ENCODE measurements at places on chromosomes 6 and 20.

DNA sequence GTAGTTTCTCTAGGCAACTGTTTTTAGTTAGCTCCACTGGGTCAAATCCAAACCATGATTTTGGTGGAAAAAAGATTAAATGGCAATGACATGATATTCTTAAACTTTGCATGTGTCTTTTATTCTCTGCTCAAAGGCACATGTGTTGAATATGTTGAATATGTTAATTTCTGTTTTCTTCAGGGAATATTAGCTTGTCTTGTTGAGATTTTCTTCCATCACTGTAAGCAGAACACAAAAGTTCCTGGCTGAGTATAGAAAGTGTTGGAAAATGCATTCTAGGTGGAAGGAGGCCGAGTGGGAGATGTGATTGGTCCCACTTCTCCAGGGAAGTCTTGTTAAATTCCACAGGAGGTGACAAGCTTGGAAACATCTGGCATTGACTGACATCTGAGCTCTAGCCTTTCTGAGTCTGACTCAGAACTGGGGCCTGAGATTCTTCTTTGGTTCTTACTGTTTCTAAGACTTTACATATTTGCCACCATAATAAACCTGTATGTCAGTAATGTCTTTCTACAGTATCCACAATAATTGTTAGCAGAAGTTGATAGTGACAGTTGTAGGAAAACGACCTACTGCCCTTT is 81.1 kb downstream of the LAMA4 start:
- peak; percentile 25 for DNase-seq

DNA sequence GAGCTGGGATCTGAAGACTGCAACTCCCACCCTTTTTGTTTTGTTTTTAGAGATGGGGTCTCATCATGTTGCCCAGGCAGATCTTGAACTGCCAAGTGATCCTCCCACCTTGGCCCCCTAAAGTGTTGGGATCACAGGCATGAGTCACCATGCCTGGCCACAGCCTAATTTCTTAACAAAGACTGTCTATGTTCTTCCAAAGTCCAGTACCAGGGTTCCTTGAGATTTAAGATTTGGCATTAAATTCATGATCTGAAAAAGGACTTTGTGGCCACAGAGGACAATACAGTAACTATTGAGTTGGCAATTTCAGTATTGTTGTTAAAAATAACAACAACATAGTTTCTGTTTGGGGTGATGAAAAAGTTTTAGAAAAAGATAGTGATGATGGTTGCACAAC is 28.7 kb upstream of the BEND3 start:
- no peak for DNase-seq

DNA sequence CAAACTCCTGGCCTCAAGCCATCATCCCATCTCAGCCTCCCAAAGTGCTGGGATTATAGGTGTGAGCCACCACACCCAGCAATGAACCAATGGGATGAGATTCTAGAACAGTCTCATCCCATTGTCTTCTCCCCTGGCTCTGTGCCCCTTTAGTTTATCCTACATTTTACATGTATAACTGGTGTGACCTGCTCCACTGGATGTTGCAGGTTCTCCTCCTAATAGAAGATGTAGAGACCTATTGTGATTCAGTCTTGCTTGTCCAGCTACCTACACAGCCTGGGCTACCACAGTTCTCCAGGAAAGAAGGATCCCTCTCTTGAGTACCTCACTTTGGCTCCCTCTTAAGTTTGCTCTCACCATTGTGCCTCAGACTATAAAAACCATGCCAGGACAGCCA is 2.0 kb upstream of the FKBPL start:
- no peak for DNase-seq

DNA sequence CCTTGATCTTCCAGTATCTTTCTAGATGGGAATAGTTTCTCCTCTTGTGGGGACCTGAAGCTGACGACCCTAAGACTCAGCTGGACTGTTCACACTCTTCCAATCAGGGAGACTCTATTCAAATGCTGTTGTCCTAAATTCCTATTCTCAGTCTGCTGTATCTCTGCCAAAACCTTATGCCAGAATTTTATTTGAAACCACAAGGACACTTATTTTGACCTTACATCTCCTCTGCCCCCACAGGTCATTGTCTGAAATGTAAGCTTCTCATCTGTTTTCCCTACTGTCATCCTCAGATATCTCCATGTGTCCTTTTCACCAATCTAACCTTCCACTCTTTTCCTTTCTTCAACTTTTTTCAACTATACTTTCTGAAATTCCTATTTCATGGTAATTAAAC is 289.5 kb upstream of the SGK1 start:
- DNase-seq = peak; percentile 50

DNA sequence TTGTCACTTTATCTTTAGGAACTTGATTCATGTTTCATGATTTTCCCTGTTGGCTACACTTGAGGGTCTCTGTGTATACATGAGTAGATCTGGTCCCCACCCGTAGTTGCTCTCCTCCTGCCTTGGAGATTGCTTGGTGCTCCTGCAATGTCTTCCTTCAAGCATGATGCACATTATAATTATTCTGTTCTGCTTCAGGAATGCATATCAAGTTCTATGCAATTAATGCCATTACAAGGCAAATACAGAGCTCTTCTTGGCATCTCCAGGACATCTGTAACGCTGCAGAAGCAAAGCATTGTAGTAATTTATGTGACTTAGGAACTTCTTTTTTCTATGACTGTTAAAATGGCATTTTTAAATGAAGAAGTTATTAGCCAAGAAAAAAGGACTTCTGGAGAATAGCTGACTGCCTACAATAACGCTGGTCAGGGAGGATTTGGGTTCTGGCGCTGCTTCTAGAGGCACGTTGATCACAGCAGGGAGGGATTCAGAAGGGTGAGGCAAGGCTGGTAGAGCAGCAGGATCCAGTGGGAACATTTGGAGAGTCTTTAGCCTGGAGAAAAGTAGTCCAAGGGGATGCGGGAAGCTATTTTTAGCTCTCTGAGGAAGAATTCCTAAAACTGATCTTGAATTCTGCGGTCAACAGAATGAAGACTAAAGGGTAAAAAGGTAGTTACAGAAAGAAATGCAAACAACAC is 203.6 kb downstream of the PLCB1 start:
- DNase-seq = no peak

DNA sequence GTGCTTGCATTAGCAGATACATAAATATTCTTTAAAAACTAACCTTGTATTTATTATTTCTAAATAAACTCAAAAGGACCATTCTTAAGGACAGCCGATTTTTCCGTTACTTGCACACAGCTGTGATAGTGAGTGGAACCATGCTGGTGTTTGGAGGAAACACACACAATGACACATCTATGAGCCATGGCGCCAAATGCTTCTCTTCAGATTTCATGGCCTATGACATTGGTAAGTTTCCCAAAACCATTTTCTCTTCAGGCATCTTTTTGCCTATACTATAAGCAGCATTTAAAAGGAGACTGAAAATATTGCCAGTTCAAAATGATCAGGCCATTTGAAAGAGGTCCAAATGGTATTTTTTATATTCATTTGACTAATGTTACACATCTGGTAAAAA is 92.3 kb downstream of the ATRN start:
- no peak for DNase-seq

DNA sequence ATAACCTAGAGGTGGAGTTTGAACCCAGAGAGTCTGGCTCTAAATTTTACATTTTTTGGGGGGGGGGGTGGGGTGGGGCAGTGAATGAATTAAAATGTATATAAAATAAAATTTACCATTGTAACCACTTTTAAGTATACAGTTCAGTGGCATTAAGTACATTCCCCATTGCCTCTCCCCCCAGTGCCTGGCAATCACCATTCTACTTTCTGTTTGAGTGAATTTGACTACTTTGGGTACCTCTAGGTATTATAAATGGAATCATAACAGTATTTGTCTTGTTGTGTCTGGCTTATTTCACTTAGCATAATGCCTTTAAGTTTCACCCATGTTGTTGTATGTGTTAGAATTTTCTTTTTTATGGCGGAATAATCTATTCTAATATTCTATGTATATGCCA is 2.7 kb downstream of the FAM110A start:
- no peak for DNase-seq

DNA sequence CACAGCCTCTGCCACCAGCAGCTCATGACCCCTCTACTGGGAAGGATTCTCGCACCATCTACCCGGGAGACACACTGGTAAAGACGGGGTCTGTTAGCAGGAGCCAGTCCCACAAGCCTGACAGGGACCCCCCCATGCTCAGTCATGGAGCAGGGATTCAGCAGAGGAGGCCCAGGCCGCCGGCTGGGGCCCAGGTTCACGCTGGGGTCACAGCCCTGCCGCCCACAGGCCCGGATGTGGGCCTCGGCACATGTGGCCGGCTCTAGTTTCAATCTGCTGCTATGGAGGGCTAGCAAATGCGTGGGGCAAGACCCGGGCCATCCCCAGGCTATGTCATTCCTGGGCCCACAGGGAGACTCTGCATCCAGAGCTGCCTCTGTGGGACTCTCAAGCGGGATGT is 25.1 kb downstream of the PXDC1 start:
- DNase-seq = no peak

- peak; percentile 94 for DNase-seq
Measured at GRCh38 chr6:31007694-31008093, 2.6 kb upstream of the MUC22 start.

DNA sequence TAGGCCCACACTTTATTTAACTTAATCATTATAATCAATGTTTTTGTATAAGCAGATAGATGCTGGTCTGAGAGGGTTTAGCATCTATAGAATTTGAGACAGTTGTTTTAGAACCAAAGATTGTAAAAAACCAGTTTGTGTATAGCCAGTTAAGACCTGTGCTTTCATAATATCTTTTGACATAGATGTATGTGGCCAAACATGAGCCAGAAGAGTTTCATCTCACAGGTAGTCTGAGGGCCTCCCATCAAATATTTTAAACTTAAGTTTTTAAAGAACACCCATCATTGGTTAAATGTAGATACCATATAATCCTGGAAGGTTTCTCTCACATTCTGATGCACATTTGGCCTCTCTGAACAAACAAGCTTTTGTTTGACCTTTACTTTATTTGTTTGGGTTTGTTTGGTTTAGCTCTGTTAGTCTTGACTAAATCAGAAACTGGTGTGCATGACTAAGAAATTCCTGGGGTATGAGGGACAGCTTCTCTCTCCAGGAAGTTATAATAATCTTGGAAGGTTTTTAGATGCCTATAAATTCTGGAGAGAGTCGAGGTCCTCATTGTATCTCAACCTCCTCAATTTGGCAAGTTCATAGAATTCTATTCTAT is 58.0 kb upstream of the TMEM200A start:
- DNase-seq = peak; percentile 79

- DNase-seq = no peak
Measured at GRCh38 chr6:1586256-1586655, 23.5 kb upstream of the FOXC1 start.

DNA sequence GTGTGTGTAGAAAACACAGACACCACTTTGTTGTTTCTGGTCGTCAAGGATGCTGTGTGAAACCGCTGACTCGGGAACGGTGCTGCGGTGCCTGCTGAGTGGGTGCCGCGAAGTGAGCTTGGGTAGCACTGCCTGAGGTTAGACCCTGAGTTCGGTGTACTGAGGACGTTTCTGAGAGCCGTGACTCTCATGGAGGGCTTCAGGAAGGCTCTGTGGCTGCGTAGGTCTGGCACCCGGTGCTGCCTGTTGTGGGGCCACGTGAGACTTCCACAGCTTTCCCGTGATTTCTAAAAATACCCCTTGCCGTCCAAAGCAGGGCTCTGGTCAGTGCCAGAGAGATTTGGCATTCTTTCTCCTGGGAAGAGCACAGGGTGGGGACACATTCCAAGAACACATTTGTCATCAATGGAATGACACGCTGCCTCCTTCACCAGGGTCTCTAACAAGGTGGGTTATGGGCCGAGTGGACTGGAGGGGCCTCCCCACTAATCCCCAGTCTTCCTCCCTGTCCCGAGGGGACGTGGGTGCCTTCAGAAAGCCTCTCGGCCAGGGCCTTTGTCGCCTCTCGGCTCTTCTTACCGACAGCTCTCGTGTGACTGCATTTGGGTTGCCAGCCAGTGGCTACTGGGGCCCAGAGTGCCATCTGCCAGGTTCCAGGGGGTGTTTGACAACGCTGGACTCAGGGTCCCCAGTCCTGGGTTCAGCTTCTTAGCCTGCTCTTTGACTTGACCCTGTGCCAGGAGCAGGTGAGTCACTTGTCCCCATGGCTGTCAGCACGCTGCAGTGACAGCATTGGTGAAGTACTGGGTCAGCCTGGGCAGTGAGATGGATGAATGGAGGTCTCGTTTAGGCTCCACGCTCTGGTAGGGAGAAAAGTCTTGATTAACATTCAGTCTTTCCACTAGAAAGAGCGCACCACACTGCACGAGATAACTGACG is 62.2 kb downstream of the SYNJ2 start:
- DNase-seq = peak; percentile 49

DNA sequence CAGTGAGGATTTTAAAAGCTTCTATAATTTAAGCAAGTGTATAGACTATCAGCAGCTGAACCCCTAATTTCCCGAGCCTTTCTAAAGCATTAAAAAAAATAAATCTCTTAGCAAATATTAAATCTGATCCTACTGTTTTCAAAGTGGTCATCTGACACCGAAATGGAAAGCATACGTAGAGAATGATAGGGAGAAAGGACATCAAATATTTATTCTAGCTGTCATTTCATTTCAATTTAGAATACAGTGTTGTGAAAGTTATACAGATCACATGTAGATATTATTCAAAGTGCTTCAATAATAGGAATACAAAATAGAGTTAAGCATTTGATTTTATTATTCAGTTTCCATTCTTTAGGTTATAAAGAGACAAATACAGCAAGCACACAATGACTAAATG is 61.9 kb upstream of the PKIB start:
- no peak for DNase-seq

GRCh38 chr6:42338744-42339222 is 112.9 kb downstream of the TRERF1 start:
- peak; percentile 99 for DNase-seq

DNA sequence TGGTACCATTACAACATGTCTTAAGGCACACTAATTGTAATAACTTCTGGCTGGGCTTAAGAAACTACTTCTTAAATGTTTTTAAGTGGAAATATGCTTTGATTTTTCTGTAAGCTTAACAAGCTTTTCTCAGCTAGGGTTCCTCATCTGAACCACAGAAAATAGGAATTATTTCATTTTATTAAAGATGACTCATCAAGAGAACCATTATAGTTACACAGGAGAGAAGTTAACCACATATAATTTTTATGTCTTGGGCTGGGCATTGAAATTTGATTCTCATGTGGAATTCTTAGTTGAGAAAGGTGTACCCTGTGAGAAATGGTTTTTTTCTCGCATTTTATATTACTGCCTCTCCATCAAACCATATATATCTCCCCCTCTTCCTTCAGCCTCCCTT is 75.1 kb downstream of the QKI start:
- peak; percentile 55 for DNase-seq

GRCh38 chr6:142566628-142567396 is 265.0 kb downstream of the ADGRG6 start:
- peak; percentile 69 for DNase-seq

- DNase-seq = no peak
Measured at GRCh38 chr20:50921803-50922501, 9.3 kb downstream of the ADNP start.

DNA sequence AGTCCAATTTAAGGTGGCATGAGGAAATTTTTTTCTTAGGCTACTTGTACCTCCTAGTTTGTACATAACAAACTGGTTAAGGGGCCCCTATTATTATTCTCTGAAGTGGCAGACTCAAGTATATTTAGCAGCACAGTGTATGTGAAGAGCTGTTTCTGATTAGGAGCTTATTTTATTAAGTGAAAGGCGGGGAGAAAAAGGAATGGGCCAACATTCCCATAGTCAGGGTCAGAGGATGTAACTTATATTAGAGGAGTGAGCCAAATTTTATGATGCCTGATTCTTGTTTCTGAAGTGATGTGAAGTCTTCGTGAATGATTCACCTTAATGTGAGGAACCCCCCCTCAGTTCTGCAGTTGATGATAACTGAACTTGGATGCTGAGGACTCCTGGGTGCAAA is 2.8 kb downstream of the HECA start:
- peak; percentile 59 for DNase-seq

- DNase-seq = no peak
Measured at GRCh38 chr20:2616634-2617033, 35.8 kb upstream of the NOP56 start.
